ENCODE measurements at places on chromosomes 6 and 20.

DNA sequence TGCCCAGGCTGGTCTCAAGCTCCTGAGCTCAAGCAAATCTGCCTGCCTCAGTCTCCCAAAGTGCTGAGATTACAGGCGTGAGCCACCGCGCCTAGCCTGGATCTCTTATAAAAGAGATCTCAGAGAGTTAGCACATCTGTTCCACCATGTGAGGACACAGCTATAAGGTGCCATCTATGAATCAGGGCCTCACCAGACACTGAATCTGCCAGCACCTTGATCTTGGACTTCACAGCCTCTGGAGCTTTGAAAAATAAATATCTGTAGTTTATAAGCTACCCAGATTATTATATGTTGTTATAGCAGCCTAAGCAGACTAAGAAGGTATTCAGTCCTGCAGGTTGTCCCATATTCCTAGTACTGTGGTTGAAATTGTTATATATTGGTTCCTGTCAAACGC, 33.2 kb upstream of the SHLD1 start:
- DNase-seq: no peak

- DNase-seq: no peak
These were observed 2.7 kb downstream of the KCNS1 start for GRCh38 chr20:45098103-45098773.

DNA sequence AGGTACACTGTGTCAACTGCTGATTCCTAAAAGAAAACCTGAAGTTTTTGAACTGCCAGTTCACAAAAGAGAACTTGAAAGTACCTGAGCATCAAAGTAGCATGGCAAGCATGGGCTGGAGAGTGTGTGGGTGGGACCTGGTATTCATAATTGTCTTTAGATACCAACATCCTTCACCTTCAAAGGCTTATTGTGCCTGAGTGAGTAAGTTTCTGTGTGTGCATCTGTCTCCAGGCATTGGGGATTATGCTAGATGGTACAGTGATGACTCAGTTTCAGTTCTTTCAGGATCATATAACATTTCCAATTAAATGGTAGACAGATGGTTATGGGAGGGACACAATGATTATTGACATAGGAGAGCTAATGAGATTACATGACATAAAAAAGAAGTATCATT, 238.5 kb downstream of the ZFAND3 start:
- DNase-seq: peak; percentile 56

GRCh38 chr6:41720262-41720620, 15.2 kb downstream of the TFEB start:
- no peak for DNase-seq

- no peak for DNase-seq
These were observed 13.5 kb downstream of the PFDN4 start for GRCh38 chr20:54221353-54221752.

DNA sequence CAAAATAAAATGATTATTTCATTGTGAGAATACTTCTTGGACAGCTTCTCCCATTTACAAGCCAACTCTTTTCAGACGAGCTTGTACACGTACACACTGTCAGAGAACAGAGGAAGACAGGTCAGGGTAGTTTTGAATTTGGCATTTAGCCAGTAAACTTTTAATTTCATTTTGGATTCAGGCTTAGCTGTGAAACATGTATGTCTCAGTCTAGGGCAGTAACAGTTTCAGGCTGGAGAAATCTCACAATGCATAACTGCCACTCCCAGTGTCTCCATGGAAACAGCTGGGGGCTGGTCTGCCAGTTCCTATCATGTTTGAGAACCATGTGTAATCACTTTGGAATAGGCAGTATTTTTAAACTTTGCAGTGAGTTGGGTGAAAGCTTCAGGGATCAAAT, 22.0 kb upstream of the QKI start:
- DNase-seq: no peak

GRCh38 chr20:12949429-12949980, 59.3 kb upstream of the SPTLC3 start:
- DNase-seq: no peak

DNA sequence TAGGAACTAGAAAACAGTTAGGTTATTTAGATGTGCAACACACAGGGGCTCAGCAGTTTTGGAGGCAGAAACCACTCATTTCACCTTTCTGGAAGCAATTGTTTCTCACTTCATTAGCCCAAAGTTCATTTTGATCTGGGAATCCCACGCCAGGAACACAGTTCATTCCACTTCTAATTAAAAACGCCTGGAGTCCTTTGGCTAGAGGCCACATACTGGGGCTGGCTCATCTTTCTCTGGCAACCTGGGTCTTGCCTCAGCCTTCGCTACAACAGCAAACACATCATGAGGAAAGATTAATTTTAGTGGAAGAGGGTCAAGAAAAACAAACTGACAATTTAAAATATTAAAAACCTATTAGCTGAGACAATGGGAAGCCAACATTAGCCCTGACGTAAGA, 69.7 kb downstream of the RFPL4B start:
- no peak for DNase-seq

GRCh38 chr20:59295531-59295930, 4.9 kb upstream of the EDN3 start:
- DNase-seq: no peak

DNA sequence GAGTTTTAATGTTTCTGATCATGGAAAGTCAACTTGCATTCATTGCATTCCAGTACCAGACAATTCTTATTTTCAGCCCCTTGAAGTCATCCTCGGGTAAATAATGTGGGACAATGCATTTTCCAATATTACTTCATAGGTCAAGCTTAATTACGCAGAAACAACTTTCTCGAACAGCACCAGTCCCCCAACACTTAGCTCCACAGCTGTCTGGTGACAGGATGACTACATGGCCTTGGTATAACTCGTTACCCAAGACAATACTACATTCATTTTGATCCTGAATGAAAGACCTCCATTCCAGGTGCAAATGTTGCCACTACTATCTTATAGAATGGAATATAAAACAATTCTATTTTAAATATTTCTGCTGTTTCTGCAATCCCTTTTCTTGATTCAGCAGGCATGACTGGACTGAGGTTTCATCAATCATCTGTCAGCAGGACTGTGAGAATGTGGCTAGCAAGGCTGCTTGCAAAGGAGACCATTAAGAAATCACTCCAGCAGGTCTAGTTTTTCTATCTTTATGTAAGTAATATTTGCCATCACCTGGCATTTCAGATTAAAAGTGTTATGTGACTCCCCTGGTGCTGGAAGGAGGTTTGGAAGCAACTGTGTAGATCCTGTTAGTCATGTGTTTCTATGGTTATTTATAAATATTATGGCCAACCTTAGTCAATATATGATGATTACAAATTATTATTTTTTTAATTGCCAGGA, 147.9 kb downstream of the HAO1 start:
- no peak for DNase-seq

DNA sequence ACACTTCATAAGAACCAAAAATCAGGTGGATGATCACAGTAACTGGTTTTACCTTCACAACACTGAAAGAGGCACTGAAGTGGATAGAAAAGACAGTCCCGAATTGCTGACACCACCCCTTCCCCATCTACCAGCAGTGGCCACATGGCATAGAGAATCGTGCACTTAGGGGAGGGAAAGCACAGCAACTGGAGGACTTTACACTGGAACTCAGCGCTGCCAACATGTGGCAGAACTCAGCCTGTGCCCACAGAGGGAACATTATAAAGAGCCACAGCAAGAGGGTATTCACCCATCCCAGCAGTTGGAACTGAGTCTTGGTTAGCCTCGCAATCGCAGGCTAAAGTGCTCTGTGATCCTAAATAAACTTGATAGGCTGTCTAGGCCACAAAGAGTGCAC, 6.5 kb upstream of the KIAA1586 start:
- no peak for DNase-seq

DNA sequence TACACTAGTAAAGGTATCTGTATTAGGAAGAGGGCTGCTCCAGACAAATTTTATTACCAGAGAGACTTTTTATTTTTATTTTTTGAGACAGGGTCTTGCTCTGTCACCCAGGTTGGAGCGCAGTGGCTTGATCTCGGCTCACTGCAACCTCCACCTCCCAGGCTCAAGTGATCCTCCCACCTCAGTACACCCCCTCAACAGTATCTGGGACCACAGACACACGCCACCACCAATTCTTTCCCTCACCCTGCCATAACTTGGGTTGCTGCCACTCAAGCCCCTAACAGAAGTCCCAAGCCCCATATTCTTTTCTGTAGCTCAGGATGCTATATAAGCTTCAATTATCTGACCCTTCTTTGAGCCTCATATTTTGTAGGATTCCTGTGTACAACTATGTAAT, 6.9 kb downstream of the BCL2L1 start:
- no peak for DNase-seq

GRCh38 chr20:21235484-21236445, 67.4 kb upstream of the XRN2 start:
- peak; percentile 64 for DNase-seq

GRCh38 chr6:157224178-157224950, 99.0 kb downstream of the TMEM242 start:
- DNase-seq: no peak

GRCh38 chr6:96014846-96015517, 792 bp upstream of the FUT9 start:
- no peak for DNase-seq

GRCh38 chr20:62306414-62307187, 3.8 kb downstream of the ADRM1 start:
- no peak for DNase-seq

DNA sequence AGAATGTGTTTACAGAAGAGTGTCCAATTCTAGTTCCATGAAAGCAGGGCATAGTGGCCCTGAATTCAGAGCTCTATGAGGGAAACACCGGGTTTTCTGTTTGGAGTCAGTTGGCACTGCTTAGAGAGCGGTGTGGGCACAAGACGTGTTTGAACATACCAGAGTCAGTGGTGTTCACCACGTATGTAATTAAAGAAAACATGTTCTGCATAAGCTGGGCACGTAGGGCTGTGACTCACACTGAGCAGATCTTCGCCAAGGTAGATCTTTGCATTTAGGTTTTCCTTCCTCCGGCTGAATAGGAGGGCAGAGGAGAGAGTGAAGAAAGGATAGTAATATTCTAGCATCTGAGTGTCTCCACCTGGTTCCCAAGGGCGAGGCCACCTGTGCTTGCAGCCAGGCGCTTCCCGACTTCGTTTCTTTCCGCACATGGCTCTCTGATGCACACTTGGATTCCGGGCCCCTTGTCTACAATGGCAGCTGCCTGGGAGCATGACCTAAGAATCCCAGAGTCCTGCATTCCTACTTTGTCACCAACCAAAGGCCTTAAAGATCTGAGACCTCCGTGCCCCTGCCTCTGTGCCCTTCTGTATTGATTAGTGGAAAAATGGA, 136.2 kb downstream of the ERMARD start:
- no peak for DNase-seq

- no peak for DNase-seq
These were observed 13.1 kb downstream of the STMN3 start for GRCh38 chr20:63640086-63640485.

GRCh38 chr6:88972504-88973423, 9.3 kb upstream of the RNGTT start:
- DNase-seq: no peak

GRCh38 chr6:82436740-82437139, 73.1 kb downstream of the TPBG start:
- no peak for DNase-seq

- DNase-seq: no peak
These were observed 122.3 kb downstream of the CEBPB start for GRCh38 chr20:50312682-50313521.

DNA sequence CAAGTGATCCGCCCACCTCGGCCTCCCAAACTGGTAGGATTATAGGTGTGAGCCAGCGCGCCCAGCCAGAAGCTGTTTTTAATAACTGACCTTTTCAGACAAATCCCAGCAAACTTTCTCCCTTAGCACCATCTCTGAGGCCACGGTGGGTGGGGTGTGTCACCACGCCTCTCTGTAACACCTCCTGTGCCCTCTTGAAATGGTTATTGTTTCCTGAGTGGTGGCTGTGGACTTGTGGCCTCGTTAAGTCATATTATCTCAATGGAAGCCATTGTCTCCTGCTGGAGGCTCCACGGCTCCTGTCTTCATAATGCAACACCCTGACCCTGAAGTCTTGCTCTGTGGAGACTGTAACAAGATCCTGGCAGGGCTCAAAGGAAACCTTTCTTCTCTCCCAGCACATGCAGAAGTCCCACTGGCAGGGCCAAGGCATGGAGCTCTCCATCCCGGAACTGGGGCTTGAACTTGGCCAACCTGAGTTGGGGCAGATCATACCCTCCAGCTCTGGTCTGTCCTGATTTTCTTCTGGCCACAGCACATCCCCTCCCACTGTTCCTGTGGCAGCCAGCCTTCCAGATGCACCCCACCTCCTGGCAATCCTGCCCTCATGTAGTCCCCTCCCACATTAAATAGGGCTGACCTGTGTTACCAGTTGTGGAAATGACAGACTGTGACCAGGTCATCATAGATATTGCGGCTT, 81.1 kb downstream of the SNX5 start:
- no peak for DNase-seq

- peak; percentile 66 for DNase-seq
These were observed 38.0 kb upstream of the TOP1 start for GRCh38 chr20:40990542-40991120.

- no peak for DNase-seq
These were observed 48.1 kb downstream of the ESF1 start for GRCh38 chr20:13736436-13737191.

DNA sequence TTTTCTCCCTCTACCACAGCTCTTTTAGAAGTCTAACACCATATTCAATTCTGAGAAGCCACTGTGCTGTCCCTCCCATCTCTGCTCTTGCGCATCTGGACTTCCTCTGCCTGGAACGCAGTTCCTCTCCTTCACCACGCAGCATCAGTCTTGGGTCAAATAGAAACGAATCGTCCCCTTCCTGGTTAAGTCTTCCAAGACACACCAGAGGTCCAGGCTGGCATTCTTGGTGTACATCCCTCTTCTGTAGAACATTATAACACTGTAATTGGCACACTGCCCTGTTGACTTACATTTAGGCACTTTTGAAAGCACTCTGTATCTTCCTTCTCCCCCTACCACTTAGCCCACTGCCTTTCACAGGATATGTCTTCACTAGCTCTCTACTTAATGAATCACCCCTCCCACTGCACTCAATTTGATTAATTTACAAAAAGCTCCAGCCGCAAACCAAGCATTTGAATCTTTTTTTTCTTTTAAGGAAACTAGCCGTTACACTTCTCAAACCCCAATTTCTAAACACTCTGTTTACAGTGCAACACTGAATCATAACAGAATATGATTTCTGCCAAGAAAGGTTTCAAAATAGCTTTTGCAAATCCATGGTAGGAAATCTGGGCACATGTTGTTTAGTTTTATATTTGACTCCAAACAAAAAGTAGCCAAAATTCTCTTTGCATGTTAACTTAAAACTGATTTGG, 140.8 kb upstream of the CARMIL1 start:
- peak; percentile 55 for DNase-seq

- DNase-seq: peak; percentile 49
These were observed 161.6 kb upstream of the TNFAIP3 start for GRCh38 chr6:137705160-137706082.

GRCh38 chr6:143332153-143332845, 118.2 kb downstream of the ADAT2 start:
- DNase-seq: no peak
